SK-N-MC (cell line): ENCODE measurements at places on chromosomes 2 and 18.

GRCh38 chr2:39107724-39108273 is 13.1 kb downstream of the SOS1 start:
- no peak for DNase-seq

DNA sequence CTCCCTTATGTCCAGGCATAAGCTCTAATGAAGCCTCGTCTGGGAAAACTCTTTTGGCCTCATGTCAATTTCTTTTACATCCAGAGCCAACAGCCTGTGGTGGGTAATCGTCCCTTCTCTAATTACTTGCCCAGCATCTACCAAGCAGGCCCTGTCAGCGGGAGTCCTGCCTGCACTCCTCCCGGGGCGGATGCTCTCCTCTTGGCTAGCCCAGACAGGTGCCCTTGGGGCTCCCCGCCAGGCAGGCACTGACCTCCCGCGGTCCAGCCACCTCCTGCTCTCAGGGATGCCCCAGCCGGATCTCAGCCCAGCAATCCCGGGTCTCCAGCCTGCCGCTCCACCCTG is 74.2 kb downstream of the NCAPH start:
- no peak for DNase-seq

- no peak for DNase-seq
Measured at GRCh38 chr2:66803726-66804125, 368.8 kb downstream of the MEIS1 start.

GRCh38 chr18:27649621-27650020 is 464.5 kb upstream of the CHST9 start:
- no peak for DNase-seq

DNA sequence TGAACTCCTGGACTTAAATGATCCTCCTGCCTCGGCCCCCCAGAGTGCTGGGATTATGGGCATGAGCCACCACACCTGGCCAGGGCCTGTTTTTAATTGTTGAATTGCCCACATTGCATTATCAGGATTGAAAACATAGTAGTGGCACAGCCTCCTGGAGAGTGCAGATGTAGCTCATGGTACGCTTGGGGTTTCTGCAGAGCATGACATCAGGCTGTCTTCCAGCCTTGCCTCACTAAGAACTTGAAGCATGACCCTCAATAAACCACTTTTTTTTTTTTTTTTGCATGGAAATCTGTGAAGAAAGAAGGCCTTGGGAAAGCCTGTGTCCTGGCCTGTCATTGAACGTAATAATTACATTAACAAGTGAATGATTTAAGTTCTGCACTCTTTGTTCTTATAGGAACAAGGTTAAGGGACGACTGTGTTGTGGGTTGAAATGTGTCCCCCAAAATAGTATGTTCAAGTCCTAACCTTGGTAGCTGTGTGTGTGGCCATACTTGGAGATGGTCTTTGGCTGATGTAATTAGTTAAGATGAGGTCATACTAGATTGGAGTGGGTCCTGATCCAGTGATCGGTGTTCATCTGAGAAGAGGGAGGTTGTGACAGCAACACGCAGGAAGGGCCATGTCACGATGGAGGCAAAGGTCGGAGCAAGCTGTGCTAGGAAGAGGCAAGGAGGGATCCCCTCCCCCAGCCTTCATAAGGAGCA is 90.2 kb downstream of the AGAP1 start:
- no peak for DNase-seq

GRCh38 chr2:195363496-195363895 is 293.5 kb upstream of the SLC39A10 start:
- DNase-seq: no peak

GRCh38 chr18:22165049-22165602 is 4.3 kb upstream of the GATA6 start:
- no peak for DNase-seq

- no peak for DNase-seq
Measured at GRCh38 chr2:164252568-164253287, 368.6 kb downstream of the GRB14 start.

DNA sequence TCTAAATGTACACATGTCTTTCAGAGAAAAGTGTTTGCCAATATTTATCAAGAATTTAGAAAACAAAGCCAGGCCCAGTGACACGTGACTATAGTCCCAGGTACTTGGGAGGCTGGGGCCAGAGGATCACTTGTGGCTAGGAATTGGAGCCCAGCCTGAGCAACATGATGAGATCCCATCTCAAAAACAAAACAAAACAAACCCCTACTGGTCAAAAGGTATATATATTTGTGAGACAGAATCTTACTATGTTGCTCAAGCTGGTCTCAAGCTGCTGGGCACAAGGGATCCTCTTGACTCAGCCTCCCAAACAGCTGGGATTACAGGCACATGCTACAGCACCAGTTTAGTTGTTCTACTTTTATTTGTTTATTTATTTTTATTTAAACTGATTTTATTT is 79.2 kb downstream of the ZDBF2 start:
- no peak for DNase-seq

DNA sequence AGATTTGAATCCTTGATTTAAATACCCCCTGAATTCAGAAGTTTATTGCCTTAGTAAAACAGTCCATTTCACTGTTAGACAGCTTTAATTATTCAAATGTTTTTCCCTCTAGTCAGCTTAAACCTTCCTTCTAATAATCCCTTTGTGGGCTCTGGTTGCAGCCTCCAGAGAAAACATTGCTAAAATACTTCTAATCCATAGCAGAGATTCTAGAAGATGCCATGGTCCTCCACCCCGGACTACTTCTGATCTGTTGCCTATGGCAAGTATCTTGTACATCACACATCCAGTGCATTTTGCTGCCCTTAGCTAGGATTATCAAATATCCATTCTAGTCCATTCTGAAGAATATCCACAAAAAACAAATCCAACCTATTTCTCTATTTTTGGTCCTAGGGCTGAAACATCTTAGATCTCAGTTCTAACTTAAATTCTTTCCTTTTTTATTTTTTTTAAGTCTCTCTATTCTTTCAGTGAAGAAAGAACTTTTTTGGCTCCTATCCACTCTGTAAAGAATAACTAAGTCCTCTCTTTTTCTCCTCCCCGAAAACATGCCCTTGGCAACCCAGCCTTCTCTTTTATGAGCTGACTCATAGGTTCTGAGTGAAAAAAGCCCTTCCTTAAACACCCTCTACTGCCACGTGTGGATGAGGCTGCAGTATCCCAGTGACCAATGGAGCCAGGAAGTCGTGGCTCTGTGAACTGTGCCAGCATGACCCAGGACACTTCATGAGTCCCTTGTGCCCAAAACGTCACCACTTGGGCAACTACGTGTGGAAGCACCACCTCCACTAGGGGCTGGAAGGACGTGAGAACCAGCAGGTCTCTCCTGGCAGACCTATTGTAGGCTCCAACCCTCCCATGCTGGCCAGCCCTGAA is 349.8 kb downstream of the TNS1 start:
- DNase-seq: no peak

DNA sequence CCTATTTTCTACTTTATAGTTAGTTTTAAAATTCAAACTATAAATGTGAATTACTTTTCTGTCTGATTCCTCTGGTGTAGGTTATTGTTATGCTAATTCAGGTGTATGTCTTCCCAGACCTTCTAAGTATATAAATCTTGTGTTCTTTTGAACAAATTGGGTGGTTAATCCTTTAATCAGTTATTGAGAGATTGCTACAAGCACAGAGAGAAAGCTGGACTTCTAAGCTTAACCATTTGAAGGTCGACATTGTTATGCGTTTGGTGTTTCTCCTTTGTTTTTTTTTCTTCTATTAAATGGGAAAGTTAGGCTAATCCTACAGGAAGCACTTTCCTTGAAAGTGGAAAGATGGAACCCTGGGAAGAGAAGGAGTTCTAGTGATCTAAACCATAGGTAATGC is 592.6 kb downstream of the SLC4A3 start:
- no peak for DNase-seq

DNA sequence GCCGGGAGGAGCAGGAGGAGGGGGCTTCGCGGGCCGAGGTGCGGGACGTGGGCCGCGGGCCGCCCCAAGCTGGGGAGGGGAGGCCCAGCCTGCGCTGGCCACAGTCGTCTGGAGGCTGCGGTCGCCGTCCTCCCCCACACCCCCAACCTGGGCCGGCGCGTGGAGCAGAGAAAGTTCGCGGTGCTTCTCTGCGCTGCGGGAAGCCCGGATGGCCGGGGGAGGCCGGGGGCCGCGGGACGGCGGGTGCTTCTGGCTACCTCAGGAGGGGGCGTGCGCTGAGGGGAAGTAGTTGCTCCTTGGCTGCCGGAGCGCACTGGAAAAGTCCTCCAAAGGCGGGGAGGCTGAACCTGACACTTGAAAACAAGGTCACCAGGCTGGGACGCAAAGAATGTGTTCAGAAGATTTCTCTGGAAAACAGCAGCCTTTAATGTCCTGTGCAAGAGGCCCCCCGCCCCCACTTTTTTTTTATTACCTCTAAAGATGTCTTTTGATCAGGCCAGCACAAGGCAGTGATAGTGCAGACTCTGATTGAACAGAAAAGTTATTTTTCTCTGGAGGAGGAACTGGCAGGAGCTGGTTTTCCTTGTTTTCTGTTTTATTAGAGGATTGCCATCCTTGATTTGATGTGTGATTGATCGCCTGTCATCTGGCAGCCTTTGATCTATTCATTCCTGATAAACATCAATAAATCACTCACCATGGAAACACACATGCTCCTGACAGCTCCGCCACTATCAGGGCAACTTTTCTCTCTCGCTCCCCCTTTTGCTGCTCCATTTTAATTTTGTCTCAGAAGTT is 1.6 kb downstream of the TSHZ1 start:
- no peak for DNase-seq

- no peak for DNase-seq
Measured at GRCh38 chr2:9152975-9153642, 53.5 kb upstream of the ASAP2 start.

- no peak for DNase-seq
Measured at GRCh38 chr18:67456711-67457110, 59.8 kb downstream of the DSEL start.

GRCh38 chr2:156311976-156312375 is 20.5 kb downstream of the NR4A2 start:
- no peak for DNase-seq

DNA sequence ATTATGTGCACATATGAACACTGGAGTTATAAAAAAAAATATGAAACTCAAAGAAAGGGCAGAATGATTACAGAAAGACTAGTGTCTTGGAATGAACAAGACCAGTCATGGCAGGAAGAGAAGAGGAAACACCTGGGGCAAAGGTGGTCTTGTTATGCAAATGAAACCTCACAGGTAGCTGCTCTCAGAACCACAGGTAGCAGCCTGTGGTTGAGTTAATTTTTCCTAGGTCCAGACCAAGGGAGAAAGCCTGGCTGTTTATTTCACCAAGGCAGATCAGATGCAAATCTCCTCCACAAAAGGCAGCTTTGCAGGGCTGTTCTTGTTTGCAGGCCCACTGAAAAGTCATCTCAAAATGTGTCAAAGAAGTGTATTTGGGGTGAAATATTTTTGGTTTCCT is 785.8 kb downstream of the RNF144A start:
- DNase-seq: no peak

GRCh38 chr2:120845277-120845676 is 109.6 kb downstream of the GLI2 start:
- DNase-seq: no peak

- no peak for DNase-seq
Measured at GRCh38 chr18:52730972-52731619, 391.1 kb downstream of the DCC start.

- no peak for DNase-seq
Measured at GRCh38 chr2:141630407-141630930, 500.3 kb downstream of the LRP1B start.

DNA sequence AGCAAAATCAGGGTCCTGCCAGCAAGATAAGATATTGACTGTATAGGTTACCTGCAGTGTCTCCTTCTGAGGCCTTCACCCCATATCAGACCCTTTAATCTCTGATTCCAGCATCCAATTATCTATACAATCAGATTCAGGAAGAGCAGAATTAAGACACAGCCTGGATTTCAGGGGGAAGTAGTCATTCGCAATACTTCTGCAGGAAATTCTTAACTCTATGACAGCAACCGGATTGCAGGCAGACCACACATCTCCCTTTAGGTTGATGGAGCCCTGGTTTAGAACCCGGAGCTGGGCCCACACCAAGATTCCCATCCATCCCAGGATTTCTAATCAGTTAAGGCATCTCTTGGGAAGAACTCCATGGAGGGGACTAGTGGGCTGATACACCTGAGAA is 9.5 kb downstream of the ARL4C start:
- DNase-seq: no peak

GRCh38 chr2:179626261-179626660 is 235.2 kb downstream of the ZNF385B start:
- no peak for DNase-seq

DNA sequence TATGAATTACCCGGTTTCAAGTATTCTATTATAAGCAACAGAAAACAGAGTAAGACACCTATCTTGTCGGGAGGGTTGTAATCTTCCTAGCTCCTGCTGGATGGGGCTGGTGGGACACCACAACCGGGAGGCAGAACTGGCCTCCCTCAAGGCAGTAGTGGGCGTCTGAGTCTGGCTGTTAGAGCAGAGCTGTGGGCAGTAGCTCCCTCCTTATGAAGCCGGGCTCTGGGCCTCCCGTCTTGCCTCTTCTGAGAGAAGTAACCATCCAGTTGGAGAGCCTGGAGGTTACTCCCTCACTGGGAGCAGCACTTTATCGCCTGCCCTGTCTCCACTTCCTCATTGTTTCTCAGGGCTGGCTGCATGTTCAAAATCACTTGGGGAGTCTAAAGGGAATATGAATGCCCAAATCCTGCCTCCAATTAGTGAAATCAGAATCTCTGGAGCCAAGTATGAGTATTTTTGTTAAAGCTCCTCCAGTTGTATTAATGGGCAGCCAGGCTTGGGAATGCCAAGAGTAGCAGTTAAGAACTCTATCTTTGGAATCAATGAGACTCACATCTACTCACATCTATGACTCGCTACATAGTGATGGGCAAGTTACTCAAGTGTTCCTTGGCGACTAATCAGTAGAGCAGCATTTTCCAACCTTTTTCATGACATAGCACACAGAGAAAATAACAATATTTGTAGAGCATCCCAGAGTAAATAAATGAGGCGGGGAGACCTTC is 27.3 kb upstream of the NRP2 start:
- no peak for DNase-seq

GRCh38 chr2:96801786-96802595 is 14.1 kb upstream of the CNNM3 start:
- no peak for DNase-seq

DNA sequence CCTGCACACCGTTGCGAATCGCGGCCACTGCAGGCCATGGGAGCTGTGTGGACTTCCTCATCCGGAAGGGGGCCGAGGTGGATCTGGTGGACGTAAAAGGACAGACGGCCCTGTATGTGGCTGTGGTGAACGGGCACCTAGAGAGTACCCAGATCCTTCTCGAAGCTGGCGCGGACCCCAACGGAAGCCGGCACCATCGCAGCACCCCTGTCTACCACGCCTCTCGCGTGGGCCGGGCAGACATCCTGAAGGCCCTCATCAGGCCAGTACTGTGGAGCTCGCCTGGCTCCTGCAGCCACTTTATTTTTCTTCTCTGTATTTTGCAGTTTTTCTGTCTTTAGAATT is 9.0 kb downstream of the ASB1 start:
- DNase-seq: no peak
